ENCODE measurements at places on chromosomes 4 and X. TPM values are rescaled to one million over a fixed set of nuclear protein-coding genes. Genes with fewer than 3 reads are reported as not detected.

The HOPX gene
- 29.8 TPM for polyA plus RNA-seq

The NLGN3 gene
- 6.4 TPM for polyA plus RNA-seq

The CLGN gene
- polyA plus RNA-seq = 4.2 TPM

The TMPRSS11B gene
- polyA plus RNA-seq = 0.22 TPM

The GYG2 gene
- polyA plus RNA-seq = 13.1 TPM

The C4orf54 gene
- 0.17 TPM for polyA plus RNA-seq

The P2RY10 gene
- polyA plus RNA-seq = 0.51 TPM

The SMS gene
- polyA plus RNA-seq = 120 TPM

The MAGED4 gene
- polyA plus RNA-seq = 59.2 TPM

The PRR32 gene
- not detected for polyA plus RNA-seq

The PPP1R2C gene
- polyA plus RNA-seq = not detected

The CCDC160 gene
- polyA plus RNA-seq = 3.0 TPM

The KCNIP4 gene
- 2.2 TPM for polyA plus RNA-seq

The OR13H1 gene
- polyA plus RNA-seq = not detected

The PNMA6A gene
- 2.3 TPM for polyA plus RNA-seq

The GPAT3 gene
- polyA plus RNA-seq = 15.6 TPM

The GLRA3 gene
- polyA plus RNA-seq = 0.05 TPM

The FAM9C gene
- polyA plus RNA-seq = 0.26 TPM

The CFI gene
- 110 TPM for polyA plus RNA-seq

The CXXC4 gene
- 15.6 TPM for polyA plus RNA-seq

The IRS4 gene
- 1.1 TPM for polyA plus RNA-seq

The EREG gene
- 0.11 TPM for polyA plus RNA-seq

The GPR119 gene
- polyA plus RNA-seq = not detected

The MYOZ2 gene
- polyA plus RNA-seq = 0.06 TPM

The ZFP42 gene
- polyA plus RNA-seq = 8.6 TPM

The FGD1 gene
- 21.7 TPM for polyA plus RNA-seq

The TMPRSS11A gene
- polyA plus RNA-seq = 0.09 TPM

The PDHA1 gene
- polyA plus RNA-seq = 162 TPM

The MEPE gene
- polyA plus RNA-seq = 0.40 TPM

The REELD1 gene
- polyA plus RNA-seq = 0.46 TPM

The PIM2 gene
- 5.6 TPM for polyA plus RNA-seq

The SMR3B gene
- polyA plus RNA-seq = not detected

The BTK gene
- 4.2 TPM for polyA plus RNA-seq

The YY2 gene
- polyA plus RNA-seq = 4.1 TPM

The RAB9B gene
- polyA plus RNA-seq = 3.3 TPM

The STARD8 gene
- 14.9 TPM for polyA plus RNA-seq
